ENCODE measurements at places on chromosomes 4 and X.

DNA sequence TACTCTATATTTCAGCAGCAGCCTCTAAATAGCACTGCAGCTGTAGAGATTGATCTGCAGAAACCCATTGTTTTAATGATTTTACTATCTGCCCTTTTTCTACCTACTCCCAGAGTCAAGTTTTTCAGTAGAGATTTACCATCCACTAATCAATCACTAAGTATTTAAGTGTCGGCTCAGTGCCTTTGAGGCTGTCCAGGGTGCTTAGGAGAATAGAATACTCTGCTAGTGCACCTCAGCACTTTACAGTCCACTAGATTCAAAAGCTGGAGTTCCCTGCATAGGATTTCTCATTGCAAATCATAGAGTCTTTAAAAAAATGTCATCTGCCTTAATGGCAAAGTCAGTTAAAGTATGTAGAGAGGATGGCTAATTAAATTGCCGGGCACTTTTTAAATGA, 29.6 kb upstream of the ANAPC4 start:
- no peaks in the 10 kb centered on the region for H3K36me3 ChIP-seq
- H3K4me3 ChIP-seq, result no peak overlapping the region
- H3K4me1 ChIP-seq, result no peaks in the 10 kb centered on the region

- no peak overlapping the region for H3K4me3 ChIP-seq
- no peaks in the 10 kb centered on the region for H3K4me1 ChIP-seq
- no peaks in the 10 kb centered on the region for H3K27me3 ChIP-seq
- H3K36me3 ChIP-seq, result no peaks in the 10 kb centered on the region
- H3K27ac ChIP-seq, result no peak overlapping the region
- DNase-seq, result no peak
Measured at GRCh38 chrX:121337816-121338215, 290.4 kb downstream of the GLUD2 start.

DNA sequence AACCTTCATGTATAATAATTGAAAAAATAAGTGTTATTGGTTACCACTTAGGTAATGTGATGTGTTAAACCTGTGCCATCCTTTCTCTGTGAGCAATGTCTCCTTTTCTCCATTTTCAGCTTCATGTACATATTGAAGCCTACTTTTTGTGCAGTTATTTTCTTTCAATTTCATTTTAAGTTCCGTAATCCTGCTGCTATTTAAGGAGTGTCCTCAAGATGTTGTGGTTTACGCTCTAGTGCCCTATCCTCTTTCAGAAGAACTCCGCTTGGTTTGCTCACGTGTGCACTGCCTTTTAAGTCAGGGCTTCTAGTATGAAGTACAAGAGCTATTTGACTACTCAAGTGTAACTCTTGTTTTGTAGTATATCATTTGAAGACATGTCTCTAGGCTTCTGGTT, 2253.2 kb upstream of the TENM3 start:
- no peaks in the 10 kb centered on the region for H3K36me3 ChIP-seq
- DNase-seq, result no peak
- no peaks in the 10 kb centered on the region for H3K27me3 ChIP-seq
- no peak overlapping the region for H3K4me3 ChIP-seq
- no peaks in the 10 kb centered on the region for H3K4me1 ChIP-seq
- H3K27ac ChIP-seq, result no peak overlapping the region

DNA sequence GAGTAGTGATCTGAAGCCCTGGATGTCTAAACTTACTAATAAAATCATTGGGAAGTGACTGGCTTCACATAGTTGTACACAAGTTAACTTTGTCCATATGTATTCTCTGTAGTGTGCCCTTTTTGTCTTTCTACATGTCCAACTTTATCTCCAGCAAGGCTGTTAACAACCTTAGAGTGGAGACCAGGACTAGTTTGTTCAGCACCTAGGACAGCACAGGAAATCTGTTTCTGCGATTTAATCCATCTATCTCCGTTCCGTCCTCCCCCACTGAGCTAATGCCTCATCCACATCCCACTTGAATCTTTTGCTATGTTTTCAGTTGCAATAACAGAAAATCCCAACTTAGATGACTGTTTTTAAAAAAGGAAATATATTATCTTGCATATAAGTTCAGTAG, 3.4 kb upstream of the ARR3 start:
- no peak overlapping the region for H3K27ac ChIP-seq
- H3K27me3 ChIP-seq, result no peaks in the 10 kb centered on the region
- no peaks in the 10 kb centered on the region for H3K36me3 ChIP-seq
- no peaks in the 10 kb centered on the region for H3K4me1 ChIP-seq

DNA sequence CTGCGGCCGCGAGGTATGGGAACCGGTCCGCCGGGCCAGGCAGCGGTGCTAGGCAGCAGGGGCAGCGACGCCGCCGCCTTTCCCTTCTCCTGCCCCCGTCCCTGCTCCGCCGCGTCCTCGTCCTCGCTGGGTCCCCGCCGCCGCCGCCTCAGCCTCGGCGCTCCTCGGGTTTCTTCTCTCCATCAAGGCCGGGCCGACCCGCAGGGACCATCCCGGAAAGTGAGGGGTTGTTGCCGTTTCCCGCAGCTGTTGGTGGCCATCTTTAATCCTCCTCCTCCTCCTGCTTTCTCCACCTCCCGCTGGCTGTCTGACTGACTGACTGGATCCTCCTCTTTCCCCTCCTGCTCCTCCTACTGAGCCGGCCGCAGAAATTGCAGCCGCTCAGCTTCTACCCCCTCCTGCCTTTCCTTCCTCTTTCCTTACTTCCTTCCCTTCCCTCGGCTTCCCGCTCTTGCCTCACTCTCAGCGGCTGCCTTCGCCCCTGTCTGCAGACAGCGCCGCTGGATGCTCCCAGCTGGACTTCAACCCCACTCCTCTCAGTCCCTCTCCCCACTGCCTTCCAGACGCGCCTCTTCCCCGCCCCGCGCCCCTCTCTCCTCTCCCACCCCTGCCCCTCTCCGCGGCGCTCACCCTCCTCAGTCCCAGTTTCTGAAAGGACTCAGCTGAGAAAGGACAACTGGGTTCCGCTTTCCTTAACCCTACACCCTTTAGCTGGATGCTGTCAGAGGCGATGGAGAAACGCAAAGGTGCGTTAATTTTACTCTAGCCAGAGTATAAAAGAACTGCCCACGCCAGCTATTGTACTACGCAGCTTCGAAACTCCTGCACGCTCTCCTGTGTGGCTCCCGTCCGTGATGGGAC, at the start of gene WDFY3:
Gene WDFY3, minus strand, starts transcription at position 309 of the 861 bp plus-strand sequence. CDS start 106,099 bp downstream, outside the sequence.
- H3K27me3 ChIP-seq, result no peaks in the 10 kb centered on the region
- DNase-seq, result peak; percentile 73
- peak within 1 kb of the TSS; percentile 63 for H3K4me3 ChIP-seq
- H3K36me3 ChIP-seq, result no peaks in the 10 kb centered on the region
- no peak within 1 kb of the TSS for H3K27ac ChIP-seq
- H3K4me1 ChIP-seq, result 0 out of 2 replicates have a peak, but pooled peaks cover under 1% of the 10 kb centered on the region

DNA sequence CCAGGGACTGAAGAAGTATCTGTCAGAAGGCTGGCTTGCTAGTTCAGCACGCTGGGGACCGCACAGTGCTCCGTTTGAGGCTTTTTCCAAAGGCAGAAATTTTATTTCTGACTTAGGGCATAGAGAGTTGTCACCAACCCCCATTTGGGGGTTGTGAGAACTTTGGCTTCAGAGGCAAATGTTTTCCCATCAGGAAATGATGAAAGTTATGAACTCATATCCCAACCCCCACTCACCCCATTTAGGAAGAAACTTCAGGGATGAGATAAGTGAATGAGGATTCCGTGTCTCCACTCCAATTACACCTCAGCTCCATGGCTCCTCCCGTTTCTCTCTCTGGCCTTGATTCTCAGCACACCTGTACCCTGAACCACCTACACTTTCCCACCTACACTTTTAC, 4.3 kb upstream of the WDR13 start:
- DNase-seq, result no peak
- H3K4me3 ChIP-seq, result no peak overlapping the region
- H3K27me3 ChIP-seq, result no peaks in the 10 kb centered on the region
- no peak overlapping the region for H3K27ac ChIP-seq
- H3K4me1 ChIP-seq, result no peaks in the 10 kb centered on the region

DNA sequence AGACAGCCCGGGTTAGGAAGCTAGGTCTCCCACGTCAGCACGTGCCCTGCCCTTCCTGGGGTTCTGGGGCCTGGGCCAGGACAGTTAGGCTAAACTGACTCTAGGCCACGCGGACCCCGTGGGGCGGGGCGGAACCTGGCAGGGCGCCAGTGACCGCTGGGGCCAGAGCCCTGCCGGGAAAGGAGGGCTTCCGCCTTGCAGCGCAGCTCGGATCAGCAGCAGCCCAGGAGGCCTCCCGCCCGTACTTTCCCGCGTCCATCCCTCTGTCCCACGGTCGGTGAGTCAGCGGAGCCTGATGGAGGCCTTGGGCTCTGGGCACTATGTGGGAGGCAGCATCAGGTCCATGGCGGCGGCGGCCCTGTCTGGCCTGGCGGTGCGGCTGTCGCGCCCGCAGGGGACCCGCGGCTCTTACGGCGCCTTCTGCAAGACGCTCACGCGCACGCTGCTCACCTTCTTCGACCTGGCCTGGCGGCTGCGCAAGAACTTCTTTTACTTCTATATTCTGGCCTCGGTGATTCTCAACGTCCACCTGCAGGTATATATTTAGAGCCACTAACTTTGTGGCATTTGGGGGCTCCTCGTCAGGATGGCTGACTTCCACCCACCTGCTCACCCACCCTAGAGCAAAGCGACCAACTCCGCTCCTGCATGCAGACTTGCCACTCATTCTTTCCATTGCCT, at the start of gene SMIM10:
Gene SMIM10, plus strand, starts transcription at position 191 of the 681 bp plus-strand sequence. Its CDS starts 105 bp downstream, at position 296.
- no peak within 1 kb of the TSS for H3K27ac ChIP-seq
- H3K36me3 ChIP-seq, result no peaks in the 10 kb centered on the region
- H3K4me1 ChIP-seq, result no peaks in the 10 kb centered on the region
- H3K4me3 ChIP-seq, result peak within 1 kb of the TSS; percentile 39
- no peak for DNase-seq

GRCh38 chr4:8025668-8026067, 86.0 kb upstream of the AFAP1 start:
- no peak overlapping the region for H3K27ac ChIP-seq
- H3K4me1 ChIP-seq, result peaks cover 2% of the 10 kb centered on the region
- H3K27me3 ChIP-seq, result no peaks in the 10 kb centered on the region
- no peak for DNase-seq
- H3K4me3 ChIP-seq, result no peak overlapping the region
- H3K36me3 ChIP-seq, result no peaks in the 10 kb centered on the region

- no peaks in the 10 kb centered on the region for H3K36me3 ChIP-seq
- no peaks in the 10 kb centered on the region for H3K4me1 ChIP-seq
- DNase-seq, result no peak
- H3K27me3 ChIP-seq, result peaks cover 4% of the 10 kb centered on the region
- no peak overlapping the region for H3K27ac ChIP-seq
Measured at GRCh38 chr4:108159845-108160244, 8.9 kb downstream of the LEF1 start.

- no peaks in the 10 kb centered on the region for H3K36me3 ChIP-seq
- H3K4me3 ChIP-seq, result no peak overlapping the region
- no peak for DNase-seq
- no peak overlapping the region for H3K27ac ChIP-seq
Measured at GRCh38 chrX:116009346-116009745, 161.2 kb upstream of the AGTR2 start.

GRCh38 chr4:177057186-177057585, 252.5 kb upstream of the NEIL3 start:
- no peaks in the 10 kb centered on the region for H3K36me3 ChIP-seq
- DNase-seq, result no peak
- no peaks in the 10 kb centered on the region for H3K27me3 ChIP-seq
- no peaks in the 10 kb centered on the region for H3K4me1 ChIP-seq

DNA sequence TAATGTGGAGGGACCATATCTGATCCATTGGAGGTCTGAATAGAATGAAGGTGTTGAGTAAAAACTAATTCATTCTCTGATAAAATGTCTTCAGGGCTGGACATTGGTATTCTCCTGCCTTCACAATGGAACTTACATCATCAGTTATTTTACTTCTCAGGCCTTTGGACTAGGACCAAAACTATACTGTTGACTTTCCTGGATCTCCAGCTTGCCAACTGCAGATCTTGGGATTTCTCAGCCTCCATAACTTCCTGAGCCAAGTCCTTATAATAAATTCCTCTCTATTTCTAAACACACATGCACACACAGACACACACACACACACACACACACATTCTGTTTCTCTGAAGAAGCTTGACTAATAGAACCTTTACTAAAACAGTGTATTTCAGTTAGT, 1858.6 kb upstream of the ADGRL3 start:
- no peak for DNase-seq
- no peaks in the 10 kb centered on the region for H3K27me3 ChIP-seq
- no peak overlapping the region for H3K4me3 ChIP-seq

GRCh38 chr4:92477298-92477697, 173.5 kb downstream of the GRID2 start:
- no peaks in the 10 kb centered on the region for H3K36me3 ChIP-seq
- DNase-seq, result no peak
- H3K4me3 ChIP-seq, result no peak overlapping the region

DNA sequence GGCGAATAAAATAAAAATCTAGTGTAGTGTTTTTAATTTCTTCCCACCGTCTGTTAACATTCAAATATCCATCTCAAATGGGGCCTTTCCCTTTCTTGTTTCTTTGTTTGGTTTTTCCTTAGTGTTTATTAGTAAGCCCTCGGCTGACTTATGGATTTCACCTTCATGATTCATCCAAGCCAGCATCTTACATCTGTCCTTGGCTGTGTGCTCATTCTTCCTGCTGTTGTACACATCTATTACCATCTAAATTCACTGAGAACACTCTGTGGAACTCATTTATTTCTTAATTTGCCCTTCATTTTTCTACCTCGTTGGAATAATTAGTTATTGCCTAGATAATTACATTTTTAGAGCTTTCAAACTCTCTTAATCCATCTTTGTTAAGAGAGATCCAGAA, 84.9 kb downstream of the SPCS3 start:
- DNase-seq, result no peak
- no peaks in the 10 kb centered on the region for H3K4me1 ChIP-seq
- no peaks in the 10 kb centered on the region for H3K27me3 ChIP-seq

DNA sequence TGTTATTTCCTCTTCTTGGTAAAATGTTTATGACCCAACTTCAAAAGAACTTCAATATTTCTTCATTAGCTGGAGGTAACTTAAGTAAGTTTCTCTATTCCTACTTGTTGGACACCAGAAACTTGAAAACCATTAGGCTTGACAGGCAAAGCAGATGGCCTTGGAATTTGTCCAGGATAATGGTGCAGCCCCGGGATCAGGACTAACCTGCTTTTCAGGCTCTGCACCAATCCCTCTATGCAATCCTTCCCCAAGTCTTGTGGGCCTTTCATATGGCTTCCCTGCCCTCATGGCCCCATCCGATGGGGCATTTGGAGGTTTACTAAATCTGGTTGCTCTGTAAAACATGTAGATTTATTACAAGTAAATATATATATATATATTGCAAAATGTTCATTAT, 68.5 kb downstream of the SPINK2 start:
- DNase-seq, result no peak
- peaks cover 6% of the 10 kb centered on the region for H3K4me1 ChIP-seq
- H3K36me3 ChIP-seq, result no peaks in the 10 kb centered on the region
- no peaks in the 10 kb centered on the region for H3K27me3 ChIP-seq

DNA sequence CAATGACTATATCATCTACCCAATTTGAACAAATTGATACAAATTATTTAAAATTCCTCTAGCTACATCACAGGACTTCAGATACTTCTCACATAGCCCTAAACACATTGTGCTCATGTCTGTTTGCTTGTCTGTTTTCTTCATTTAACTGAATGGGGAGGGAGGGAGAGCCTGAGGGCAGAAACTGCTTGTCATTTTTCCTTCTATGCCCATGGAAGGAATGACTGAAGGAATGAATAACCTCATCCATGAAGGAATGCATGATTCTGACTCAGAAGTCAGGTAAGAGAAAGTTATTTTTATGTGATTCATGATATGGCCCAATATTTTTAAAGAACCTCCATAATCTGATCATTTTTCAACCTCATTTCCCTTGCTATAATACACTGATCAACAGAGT, 418.0 kb upstream of the PITX2 start:
- no peaks in the 10 kb centered on the region for H3K27me3 ChIP-seq
- H3K4me3 ChIP-seq, result no peak overlapping the region

- H3K27ac ChIP-seq, result no peak overlapping the region
- H3K4me1 ChIP-seq, result peaks cover 3% of the 10 kb centered on the region
- peaks cover 4% of the 10 kb centered on the region for H3K27me3 ChIP-seq
- DNase-seq, result no peak
Measured at GRCh38 chr4:41611881-41612871, 74.2 kb downstream of the LIMCH1 start.

All from iPS DF 6.9 (cell line).